ENCODE measurements at places on chromosomes 11 and 22. TPM values are rescaled to one million over a fixed set of nuclear protein-coding genes. Genes with fewer than 3 reads are reported as not detected.

DNA sequence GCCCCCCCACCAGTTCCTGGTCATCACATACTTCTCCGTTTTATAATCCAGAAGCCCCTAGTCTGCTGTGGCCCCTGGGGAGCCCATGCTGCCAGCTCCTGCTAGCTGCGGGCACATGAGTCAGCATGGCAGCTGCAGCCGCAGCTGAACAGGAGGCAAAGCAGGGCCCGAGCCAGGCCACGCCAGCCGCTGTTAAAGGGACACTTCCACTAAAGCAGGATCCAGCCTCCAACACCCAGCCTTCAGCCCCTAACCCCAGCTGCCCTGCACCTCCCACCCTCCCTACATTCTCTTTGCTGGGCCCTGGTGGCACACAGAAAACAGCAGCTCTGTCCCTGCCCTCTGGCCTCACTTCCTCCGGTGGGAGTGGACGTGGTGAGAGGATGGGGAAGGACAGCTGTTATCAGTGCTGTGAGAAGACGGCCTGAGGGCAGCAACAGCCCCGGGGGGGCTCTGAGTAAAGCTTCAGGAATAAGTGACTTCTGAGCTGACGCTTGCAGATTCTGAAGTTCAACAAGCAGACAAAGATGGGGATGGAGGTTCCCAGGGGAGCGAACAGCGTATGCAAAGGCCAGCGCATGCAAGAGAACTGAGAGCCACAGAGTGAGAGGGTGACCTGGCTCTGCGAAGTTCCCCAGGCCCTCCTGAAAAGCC, 688 bp upstream of the LRRC74B start:
- peaks cover 6% of the 10 kb centered on the region for H3K4me1 ChIP-seq
- no peaks in the 10 kb centered on the region for H3K36me3 ChIP-seq

- H3K27ac ChIP-seq: peak overlapping the region; percentile 99
- H3K4me3 ChIP-seq: peak overlapping the region; percentile 97
- no peaks in the 10 kb centered on the region for H3K27me3 ChIP-seq
- peaks cover 6% of the 10 kb centered on the region for H3K4me1 ChIP-seq
Measured at GRCh38 chr11:65502555-65503367, 3.9 kb downstream of the MALAT1 start.

DNA sequence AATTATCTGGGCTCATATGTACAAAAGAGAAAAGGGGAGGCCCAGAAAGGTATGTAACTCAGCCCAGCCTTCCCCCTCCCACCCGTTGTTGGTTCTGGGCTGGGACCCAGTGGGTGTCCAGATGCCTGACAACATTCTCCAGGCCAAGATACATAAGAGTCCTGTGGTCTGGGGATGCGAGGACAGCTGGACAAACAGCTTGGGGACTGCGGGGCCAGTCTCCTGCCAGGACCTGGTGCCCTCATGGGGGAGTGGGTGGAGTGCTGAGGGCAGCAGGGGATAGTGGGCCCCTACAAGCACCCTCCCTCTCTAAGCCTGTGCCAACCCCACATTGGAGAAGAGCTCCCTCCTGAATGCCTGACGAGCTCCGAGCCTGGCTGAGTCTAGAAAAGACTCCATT, 3.5 kb upstream of the SLC22A6 start:
- DNase-seq: no peak
- no peak overlapping the region for H3K27ac ChIP-seq
- no peaks in the 10 kb centered on the region for H3K4me1 ChIP-seq
- no peaks in the 10 kb centered on the region for H3K36me3 ChIP-seq

The F2 gene
- total RNA-seq: not detected

DNA sequence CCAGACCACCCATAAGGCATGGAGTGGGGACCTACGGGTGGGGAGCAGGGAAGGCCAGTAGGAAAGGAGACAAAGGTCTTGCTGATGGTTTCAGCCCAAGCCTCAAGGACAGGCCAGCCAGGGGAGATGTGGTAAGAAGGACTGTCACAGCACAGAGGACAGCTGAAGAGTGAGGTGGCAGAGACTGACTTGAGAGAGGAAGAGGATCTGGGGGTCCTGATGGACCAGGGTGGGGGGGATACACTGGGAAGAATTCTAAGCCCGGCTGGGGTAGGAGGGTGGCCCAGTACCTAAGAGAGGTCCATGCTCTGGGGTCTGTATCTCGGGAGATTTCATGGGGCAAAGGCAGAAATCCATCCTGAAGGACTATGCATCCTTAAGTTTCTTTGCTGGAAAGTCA, 66.1 kb upstream of the THY1 start:
- no peak overlapping the region for H3K4me3 ChIP-seq
- H3K27ac ChIP-seq: no peak overlapping the region
- H3K36me3 ChIP-seq: no peaks in the 10 kb centered on the region
- no peaks in the 10 kb centered on the region for H3K27me3 ChIP-seq

- H3K4me1 ChIP-seq: no peaks in the 10 kb centered on the region
- H3K27ac ChIP-seq: no peak overlapping the region
- no peaks in the 10 kb centered on the region for H3K36me3 ChIP-seq
- H3K27me3 ChIP-seq: no peaks in the 10 kb centered on the region
- no peak overlapping the region for H3K4me3 ChIP-seq
- DNase-seq: no peak
Measured at GRCh38 chr22:44964722-44965078, 45.1 kb downstream of the PHF21B start.

DNA sequence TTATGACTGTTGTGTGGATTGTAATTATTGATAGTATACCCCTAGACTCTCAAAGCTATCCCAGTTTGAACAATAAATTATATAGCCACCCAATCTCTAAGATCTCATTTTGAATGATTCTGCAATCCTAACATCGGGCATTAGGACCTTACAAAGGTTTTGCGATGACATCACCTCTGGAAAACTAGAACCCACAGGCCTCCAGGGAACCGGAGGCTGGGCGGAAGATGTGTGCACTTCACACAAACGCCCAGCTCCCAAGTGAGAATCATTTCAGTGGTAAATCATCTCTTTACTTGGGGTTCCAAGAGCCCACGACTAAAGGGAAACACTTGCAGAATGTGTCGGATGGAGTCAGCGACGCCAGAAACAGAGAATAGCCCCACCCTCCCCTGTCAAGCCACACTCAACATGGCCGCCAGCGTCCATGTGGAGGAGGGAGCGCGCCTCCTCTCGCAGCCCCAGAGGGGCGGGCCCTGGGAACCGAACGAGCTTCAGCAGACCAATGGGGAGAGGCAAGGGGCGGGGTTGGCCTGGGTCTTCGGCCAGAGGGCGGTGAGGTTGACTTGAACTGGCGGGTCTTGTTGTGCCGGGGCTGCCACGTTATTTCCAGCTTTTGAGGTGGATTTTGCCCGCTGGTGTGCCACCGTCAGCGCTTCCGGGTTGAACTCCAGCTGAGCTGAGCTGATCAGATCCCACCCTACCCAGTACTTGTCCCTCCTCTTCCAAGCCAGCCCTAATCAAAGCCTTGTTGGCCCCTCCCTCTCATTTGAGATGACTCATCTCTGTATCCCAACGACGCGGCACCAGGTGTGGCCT, 8.4 kb upstream of the MRPL48 start:
- no peaks in the 10 kb centered on the region for H3K36me3 ChIP-seq
- DNase-seq: peak; percentile 99
- H3K4me3 ChIP-seq: peak overlapping the region; percentile 85
- no peaks in the 10 kb centered on the region for H3K27me3 ChIP-seq
- peak overlapping the region; percentile 98 for H3K27ac ChIP-seq

- no peaks in the 10 kb centered on the region for H3K27me3 ChIP-seq
- H3K4me3 ChIP-seq: no peak overlapping the region
- peaks cover 13% of the 10 kb centered on the region for H3K36me3 ChIP-seq
- DNase-seq: no peak
- peak overlapping the region; percentile 84 for H3K27ac ChIP-seq
- H3K4me1 ChIP-seq: peaks cover 32% of the 10 kb centered on the region
Measured at GRCh38 chr22:23256986-23257888, 76.9 kb downstream of the BCR start.

The EXT2 gene
- 54.1 TPM for total RNA-seq

All from kidney (tissue), 22 donors.